ENCODE measurements at places on chromosomes 1 and 21.

- no peak for DNase-seq
These were observed 14.4 kb upstream of the TTC39A start for GRCh38 chr1:51344602-51345299.

DNA sequence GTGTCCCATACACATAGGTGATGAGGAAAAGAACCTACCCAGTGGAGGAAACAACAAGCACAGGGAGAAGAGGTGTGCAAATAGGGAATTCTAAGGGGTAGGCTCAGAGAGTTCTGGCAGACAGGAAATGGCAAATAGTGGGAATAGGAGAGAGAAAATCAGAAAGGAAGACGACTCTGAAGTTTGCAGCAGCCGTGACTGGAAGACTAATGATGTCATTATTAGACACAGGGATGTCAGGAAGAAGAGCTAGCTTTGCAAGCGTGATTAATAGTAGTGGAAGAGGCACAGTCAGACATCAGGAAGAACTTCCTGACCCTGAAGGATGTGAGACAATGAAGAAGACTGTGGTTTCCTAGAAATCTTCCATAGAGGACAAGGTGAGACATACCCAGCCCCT is 21.1 kb downstream of the DLGAP3 start:
- DNase-seq, result no peak

GRCh38 chr1:157626099-157626498 is 28.2 kb upstream of the FCRL4 start:
- DNase-seq, result no peak

- DNase-seq, result no peak
These were observed 131.4 kb upstream of the F3 start for GRCh38 chr1:94672934-94673333.

DNA sequence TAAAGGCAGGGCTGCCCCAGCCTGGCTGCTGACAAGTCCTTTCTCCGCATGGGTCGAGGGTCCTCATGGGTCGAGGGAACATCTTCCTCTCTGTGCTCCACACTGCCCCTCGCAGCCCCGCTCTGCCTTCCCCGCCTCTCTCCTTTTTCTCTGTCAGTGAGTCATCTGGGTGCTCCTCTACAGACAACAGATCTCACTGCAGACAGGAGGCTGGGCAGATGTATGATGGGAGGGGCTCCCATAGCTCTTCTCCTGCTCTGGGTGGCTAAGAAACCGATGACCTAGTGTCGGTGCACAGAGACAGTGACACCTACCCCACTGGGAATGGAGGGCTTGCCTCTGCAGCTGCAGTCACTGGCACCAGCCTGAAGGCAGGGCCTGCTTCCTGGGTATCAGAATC is 5.5 kb downstream of the KCNA10 start:
- peak; percentile 1 for DNase-seq

DNA sequence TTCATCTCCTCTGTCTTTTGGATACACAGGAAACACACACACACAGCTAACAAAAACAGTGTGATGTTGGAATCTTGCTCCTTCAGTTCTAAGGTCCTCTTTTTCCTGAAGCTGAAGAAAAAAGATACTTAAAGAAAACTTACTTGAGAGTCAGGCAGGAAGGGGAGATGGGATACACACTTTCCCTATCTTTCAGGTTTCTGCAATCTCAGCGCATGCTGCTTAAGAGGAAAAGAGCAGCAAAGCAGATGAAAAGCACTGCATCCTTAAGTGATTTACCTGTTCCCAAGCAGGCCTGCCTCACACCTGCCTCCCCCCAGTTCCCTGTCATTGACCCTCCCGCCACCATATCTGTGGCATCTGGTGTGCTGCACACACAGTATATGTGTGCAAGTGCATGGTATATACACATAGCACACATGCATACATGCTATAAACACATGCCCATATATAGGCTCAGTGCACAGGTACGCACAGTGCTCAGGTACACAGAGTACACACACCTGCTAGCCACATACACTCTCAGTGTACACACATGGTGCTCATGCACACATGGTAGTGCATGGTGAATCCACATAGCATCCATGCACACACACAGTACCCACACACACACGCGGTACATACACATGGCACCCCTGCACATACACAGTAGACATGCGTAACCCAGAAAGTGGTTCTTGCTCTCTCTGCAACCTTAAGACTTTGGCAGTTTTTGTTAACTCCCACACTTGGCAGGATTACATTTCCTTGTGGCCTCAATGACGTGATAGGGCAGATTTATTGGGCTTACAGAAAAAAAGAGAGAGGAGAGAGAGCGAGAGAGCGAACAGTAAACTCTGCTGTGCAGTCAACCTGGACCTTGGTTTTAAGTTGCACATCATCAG is 166.9 kb downstream of the TOMM20 start:
- peak; percentile 96 for DNase-seq
